ENCODE measurements at places on chromosomes 4 and X.

DNA sequence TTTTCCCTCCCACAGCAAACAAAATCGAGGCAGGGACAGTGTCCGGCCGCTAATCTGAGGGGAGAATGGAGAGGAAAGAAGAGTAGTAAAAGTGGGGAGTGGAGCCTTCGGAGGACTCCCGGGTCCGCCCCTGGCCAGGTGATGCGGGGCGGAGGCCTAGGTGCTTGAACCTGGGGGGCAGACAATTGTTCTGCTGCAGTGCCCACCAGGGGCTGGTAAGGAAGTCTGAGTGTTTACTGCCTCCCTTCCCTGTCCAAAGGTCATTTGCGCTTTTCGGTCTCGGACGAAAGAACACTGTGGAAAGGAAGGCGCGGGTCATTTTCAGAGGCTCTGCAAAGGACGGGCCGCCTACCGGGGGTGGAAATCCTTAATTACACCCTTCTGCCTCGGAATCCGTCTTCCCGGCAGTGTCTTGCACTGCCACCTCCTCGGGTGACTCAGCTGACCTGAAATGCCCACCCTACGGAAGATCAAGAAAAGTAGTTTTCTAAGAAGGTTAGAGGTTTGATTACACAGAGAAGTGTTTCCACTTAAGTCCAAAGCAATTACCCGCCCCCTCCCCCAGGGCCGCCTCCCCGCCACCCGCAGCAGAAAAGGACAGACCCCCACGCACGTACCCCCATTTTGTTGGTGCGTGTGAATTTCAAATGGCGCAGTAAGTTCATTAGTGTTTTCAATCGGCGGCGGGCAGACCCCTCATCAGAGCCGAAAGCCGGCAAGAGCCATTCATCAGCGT lies 99.9 kb upstream of the TENM3 start:
- no peak for DNase-seq

- no peak for DNase-seq
Observed at GRCh38 chrX:50801135-50801534, 12.9 kb downstream of the SHROOM4 start.

- DNase-seq, result no peak
Observed at GRCh38 chrX:53048169-53049126, at the start of gene GPR173. Gene GPR173 (plus strand): TSS chrX:53048789. CDS start chrX:53076622, 27,833 bp downstream.

- DNase-seq, result no peak
Observed at GRCh38 chr4:11418610-11419009, 10.1 kb downstream of the HS3ST1 start.

DNA sequence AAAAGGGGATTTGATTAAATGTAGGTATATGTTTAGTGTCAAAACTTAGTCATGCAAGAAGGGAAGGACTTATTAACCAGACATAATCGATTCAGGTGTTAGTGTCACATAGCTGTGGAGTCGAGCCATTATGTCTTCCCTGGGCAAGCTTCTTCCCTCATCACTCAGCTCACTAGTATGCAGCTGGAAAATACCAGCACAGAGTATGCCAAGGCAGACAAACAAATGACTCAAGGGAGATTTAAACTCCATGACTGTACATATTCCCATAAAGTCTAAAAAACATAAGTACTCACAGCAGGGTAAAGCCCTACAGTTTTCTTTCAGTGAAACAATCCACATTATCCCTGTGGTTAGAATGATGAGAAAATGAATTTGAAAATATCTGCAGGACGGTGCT lies 304.5 kb downstream of the CBLL2 start:
- no peak for DNase-seq

DNA sequence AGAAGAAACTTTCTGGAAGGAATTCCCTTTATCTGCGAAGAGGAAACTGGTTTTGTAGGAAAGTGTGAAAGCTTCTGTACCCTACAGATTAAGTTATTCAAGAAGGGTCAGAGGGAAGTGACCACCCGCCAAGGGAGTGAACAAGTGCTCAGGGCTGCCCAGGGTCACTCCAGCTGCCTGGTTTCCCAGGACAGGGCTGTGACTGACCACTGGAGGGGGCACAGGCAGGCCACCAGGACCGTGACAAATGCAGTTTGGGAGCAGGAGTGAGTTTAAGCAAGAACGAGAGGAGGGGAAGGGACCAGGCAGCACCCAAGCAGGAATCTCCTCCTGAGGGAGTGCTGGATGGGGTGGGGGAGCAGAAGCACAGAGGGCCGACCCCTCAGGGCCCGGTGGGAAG lies 34.2 kb downstream of the ZFYVE28 start:
- no peak for DNase-seq

- DNase-seq, result no peak
Observed at GRCh38 chr4:171983935-171984805, 171.0 kb downstream of the GALNTL6 start.

GRCh38 chrX:50202539-50202938 lies 1.7 kb upstream of the AKAP4 start:
- no peak for DNase-seq

- no peak for DNase-seq
Observed at GRCh38 chr4:174926958-174927357, 8.8 kb downstream of the ADAM29 start.

DNA sequence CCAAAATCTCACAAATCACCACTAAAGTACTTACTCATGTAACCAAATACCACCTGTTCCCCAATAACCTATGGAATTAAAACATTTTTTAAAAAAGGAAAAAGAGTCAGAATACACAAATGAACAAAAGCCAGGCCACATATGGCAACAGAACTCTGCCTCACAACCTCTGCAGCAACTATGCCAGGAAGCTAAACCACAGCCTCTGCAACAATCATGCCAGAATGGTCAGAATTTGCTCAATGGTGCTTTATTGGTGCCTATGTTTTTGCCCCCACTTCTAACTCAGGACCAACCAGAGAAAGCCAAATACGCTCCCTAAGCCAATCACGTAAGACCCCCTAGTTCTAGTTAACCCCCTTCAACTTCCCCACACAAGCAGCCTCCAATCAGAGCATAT lies 69.6 kb downstream of the HOPX start:
- DNase-seq, result no peak

GRCh38 chr4:30860978-30861377 lies 140.8 kb downstream of the PCDH7 start:
- DNase-seq, result no peak

- DNase-seq, result no peak
Observed at GRCh38 chr4:83387012-83387411, 52.4 kb upstream of the HPSE start.

DNA sequence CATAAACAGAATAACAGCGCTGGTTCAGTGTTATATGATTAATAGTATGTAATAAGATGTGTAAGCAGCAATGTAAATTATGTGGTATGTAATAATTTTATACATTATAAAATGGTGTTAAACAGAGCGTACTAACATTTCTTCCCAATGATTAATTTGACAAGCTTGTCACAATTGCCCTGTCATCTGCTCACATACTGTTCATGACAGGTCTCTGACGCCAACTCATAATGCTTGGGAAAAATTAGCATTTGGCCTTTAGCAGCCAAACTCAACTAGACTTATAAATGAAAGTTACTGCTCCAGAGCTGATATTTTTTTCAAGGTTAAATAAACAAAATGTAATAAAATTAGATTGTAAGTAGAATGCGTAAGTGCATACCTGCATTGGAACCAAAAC lies 246.8 kb downstream of the TRAM1L1 start:
- DNase-seq, result no peak

GRCh38 chr4:13833171-13833804 lies 205.8 kb upstream of the BOD1L1 start:
- DNase-seq, result no peak

DNA sequence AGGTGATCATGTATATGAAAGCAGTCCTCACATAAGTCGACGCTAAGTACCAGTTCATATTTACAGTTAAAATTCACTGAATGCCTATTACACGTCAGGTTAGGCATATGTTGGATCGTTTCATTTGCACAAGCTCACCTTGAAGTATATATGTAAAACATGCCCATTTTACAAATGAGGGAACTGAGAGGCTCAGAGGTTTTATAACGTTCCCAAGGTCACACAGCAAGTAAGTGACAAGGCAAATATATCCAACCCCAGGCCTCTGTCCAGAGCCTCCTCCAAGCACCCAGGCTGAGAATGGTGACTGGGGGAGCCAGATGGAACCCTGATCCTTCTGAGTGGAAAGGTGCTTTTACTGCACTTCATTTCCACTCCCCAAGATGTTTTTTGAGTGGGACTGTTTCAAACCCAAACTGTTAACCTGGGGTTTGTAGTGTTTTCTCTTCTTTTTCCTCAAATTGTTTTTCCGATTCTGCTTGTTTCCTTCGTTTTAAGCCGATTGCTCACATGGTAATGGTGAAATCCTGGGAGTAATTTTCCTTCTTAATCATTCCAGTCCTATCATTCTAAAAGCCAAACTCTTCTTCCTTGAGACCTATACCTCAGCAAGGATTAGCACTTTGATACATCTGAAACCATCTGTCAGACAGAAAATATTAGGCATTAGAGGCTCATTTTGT lies 791 bp downstream of the SMIM20 start:
- DNase-seq, result no peak

DNA sequence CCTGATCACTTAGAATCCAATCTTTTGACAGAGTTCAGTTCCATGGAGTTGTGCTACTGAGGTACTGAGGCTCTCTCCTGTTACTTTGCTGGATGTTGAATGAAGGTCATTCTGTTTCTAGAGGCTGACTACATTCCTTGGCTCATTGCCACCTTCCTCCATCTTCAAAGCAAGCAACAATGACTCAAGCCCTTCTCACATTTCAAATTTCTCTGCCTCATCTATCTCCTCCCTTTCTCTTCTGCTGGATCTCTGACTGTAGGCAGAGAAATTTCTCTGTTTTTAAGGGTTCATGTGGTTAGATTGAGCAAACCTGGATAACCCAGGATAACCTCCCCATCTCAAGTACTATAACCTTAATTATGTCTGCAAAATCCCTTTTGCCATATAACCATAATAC lies 775.4 kb downstream of the STPG2 start:
- DNase-seq, result no peak

DNA sequence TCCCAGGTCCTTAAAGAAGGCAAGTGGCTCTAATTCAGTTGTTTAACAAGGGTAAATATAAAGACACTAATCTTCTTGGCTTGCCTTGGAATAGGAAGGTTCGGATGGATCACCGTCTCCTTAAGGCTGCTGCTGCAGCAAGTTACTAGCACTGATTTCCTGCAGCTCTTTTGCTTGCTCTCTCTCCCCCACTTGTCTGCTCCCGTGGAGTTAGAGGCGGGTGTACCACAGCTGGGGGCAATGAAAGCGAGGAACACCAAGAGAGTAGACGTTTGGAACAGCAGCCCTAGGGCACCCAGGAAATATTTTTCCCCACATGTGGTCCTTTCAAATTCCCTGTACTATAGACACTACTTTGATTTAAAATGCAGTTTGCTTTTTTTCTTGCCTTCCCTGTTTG lies 202.2 kb downstream of the SH2D1A start:
- DNase-seq, result no peak

- no peak for DNase-seq
Observed at GRCh38 chrX:42109428-42109827, 186.1 kb upstream of the CASK start.

GRCh38 chrX:113429011-113429410 lies 588.4 kb upstream of the AMOT start:
- no peak for DNase-seq

DNA sequence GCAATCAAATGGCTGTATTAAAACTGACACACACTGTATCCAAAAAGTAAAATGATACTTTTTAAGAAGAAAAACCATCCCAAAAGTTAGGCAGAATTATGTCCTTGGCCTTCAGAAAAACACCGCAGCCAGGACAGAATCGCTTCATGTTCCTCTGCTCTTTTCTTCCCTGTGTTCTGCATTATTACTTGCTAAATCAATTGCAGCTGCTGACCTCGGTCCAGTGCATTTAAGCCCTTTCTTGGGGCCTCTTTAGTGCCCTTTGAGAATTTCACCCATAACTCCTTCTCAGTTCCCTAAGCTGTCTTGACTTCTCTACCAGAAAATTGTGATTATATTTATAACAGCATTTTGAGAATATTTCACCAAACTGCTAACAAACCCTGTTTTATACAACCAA lies 696.9 kb downstream of the PCDH7 start:
- no peak for DNase-seq

DNA sequence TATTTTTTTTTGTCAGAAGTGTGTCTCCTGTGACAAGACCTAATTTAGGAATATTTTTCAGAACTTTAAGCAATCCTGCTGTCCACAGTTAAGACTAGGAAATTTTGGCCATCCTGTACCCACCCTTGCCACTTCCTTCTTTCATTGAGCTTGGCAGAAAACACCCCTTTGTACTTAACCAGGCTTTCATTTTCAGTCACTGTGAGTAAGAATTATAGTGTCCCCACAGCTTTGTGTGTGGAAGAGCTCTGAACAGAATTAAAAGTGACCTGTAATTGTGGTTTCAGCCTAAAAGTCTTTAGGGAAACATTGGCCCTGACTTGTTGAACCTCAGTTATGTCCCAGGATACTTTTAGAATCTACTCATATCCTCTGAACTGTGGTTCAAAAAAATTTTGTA lies 153.7 kb upstream of the BMP3 start:
- DNase-seq, result no peak

DNA sequence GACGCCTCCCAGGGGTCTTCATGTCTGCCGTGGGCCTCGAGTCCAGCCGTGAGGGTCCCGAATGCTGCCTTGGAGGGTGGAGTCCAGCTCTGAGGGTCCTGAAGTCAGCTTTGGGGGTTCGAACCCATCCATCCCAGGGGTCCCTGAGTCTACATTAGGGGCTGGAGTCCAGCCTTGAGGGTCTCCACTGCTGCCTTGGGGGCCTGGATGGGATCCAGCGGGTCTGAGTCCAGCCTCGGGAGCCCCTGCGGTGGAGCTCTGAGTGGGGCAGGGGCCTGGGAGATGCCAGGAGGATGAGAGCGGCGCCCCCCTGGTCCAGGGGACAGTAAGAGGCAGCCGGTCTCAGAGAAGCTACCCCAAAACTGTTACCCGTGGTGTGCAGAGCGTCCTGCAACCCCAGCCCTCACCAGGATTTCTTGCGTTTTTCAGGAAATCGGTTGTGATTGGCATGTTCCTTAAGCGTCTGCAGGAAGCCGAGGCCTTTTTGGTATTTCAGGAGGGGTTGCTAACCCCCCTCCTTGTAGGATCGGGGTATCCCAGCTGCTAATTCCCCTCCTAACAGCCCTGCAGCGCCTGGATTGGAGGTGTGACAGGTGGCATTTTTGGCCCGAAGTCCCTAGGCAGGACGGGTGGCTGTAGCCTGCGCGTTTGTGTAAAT lies 1.7 kb upstream of the GTPBP6 start:
- DNase-seq, result no peak

GRCh38 chr4:55903577-55903976 lies 45.2 kb upstream of the CEP135 start:
- DNase-seq, result no peak

DNA sequence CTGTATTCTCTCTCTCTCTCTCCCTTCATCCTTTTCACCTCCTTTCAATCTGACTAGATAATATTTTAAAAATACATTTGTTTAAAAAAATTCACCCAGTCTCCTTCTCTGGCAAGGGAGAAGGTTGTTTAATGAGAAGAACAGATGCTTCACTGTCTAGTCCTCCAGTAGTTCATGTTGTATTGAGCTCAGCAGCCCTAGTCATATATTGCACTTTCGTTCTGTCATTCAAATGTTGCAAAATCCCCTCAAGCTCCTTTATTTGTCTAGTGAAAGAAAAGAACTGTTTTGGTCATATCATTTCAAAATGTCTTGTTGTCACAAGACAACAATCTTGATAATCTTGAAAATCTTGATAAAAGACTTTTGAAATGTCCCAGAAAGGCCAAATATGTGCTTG lies 248.0 kb downstream of the GALNTL6 start:
- no peak for DNase-seq

- DNase-seq, result no peak
Observed at GRCh38 chr4:145035494-145036136, 62.4 kb downstream of the ANAPC10 start.

GRCh38 chrX:55119712-55120111 lies 30.9 kb downstream of the PAGE2 start:
- DNase-seq, result no peak

Data from stimulated activated CD8-positive, alpha-beta memory T cell treated with anti-CD3 and anti-CD28 coated beads, Interleukin-15, amount 100 ng/mL, for 24 hours (primary cell).